ENCODE measurements at places on chromosomes 13 and 19.

DNA sequence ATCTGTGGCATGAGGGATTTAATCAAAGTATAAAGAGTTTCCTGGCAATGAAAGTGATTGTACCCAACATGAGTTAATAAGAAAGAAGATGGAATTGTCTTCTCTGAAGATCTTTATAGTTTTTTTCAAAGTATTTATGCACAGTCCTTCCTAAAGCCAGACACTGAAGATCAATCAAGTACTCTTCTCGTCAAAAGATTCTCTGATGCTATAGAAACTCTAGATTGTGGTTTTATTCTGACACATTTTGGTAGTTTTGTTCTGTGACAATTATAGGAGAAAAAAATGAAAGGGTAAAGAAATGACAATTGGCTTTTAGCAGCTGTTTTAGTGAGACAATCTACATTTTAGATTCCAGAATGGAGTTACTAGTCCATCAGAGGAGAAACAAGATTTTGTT is 10.4 kb upstream of the ENOX1 start:
- no peak for DNase-seq

GRCh38 chr13:21911646-21912298 is 240.9 kb downstream of the FGF9 start:
- DNase-seq = no peak

- DNase-seq = no peak
Observed at GRCh38 chr13:40376867-40377535, 289.4 kb downstream of the FOXO1 start.

DNA sequence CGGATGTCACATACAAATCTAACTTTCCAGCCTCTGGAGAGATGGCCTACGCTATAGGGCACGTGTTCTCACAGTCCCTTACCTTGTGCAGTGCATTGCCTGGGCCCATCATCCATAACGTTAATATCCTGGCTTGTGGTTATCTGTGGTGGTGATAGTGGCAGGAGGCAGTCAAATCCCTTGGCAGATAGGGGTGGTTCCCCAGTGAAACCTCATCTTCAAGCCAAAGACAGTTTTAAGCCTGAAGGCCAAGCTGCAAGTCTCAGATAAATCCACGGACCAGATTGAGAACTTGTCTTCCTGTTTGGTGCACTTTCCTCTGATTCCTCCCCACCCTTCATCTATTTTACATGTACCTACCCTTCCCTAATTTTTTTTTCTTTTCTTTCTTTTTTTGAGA is 4.3 kb upstream of the FBXO17 start:
- DNase-seq = no peak

GRCh38 chr13:109869312-109870237 is 83.2 kb upstream of the IRS2 start:
- DNase-seq = no peak

DNA sequence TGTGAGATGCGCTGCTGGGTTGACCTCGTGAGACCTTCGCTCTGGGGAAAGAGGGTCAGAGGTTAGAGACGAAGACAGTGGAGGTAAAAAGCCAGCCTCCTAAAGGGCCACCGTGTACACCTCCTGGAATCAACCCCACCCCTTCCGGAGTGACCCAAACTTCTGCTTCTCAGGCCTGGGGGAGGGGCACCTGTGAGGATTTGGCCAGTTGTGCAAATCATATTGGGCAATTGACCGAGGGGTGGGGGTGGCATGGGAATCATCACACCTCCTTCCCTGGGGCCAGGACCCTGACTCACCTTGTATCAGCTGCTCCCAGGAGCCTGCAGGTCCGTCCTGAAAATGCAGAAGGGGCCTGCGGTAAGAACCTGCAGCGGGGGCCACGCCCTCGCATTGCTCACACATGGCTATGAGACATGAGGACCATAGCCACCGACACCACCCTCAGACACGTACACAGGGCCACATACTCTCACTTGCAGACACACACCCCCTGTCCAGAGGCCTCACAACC is 2.8 kb downstream of the TNFSF14 start:
- DNase-seq = no peak

DNA sequence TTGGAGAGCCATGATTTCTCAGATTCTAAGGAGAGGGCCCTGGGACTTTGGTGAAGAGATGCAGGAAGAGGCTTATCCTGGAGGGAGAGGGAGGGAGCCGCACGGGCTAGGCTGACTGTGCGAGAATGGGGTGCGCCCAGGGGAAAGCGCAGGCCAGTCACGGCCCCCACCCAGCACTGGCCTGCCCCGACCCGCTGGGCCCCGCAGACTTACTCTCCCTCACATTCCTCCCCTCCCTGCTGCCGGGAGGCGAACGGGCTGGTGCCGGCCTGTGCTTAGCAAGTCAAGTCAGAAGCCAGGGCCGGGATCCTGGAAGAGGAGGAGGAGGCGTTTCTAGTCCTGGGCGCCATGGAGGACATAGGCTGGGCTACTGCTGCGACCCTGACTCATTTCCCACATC is 120.0 kb downstream of the CRYL1 start:
- no peak for DNase-seq

- DNase-seq = no peak
Observed at GRCh38 chr19:3098515-3099346, 4.6 kb downstream of the GNA11 start.

DNA sequence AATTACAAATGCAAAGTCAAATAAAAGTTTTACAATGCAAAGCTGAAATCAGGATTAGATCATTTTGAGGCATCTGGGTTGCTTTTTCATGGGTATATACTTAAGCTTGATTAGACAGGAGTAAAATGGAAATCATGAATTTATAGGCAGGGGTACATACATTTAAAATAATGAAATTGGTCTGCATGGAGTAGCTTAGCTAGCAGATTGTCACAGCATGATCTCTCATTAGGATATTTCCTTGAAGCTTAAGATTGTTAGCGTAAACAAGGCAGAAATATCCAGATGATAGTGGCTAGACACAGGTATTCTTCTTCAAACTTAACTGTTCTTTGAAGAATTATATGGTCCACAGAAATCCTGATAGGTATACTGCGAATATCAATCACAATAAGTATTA is 1627.0 kb upstream of the PCDH20 start:
- DNase-seq = no peak

DNA sequence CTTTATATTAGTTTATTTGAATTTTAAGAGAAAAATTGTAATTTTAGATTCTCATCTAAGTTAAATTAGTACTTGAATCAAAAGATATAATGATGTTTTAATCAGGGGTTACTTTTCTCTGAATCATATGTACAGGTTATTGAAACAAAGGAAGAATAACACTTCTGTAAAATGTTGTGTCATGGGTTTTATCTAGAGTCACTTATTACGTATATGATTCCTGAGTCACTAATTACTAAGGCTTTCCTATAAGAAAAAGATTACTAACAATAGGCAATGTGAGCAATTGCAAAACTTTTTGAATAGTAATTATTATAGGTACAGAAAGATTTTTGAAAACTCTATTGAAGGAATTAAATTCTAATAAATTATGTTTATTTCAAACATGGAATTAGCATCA is 99.2 kb upstream of the KLF5 start:
- DNase-seq = no peak

- peak; percentile 48 for DNase-seq
Observed at GRCh38 chr13:75437582-75438318, 44.2 kb downstream of the TBC1D4 start.

DNA sequence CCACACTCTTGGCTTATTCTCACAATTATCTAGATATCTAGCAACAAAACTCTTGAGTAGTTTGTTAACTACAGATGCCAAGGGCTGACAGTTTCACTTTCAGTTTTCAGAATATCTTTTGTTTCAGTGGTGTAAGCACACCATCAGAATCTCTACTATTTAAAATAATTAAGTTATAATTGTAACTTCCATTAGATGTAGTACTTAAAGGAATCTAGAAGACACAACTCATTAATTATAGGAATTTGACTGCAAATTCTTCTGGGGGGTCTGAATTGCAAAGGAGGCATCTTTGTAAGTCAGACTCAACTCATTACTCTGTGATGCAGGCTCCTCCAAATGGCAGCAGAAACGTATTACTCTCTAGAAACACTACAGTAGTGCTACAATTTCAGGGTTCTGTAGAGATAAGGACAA is 44.9 kb upstream of the USPL1 start:
- peak; percentile 34 for DNase-seq

- no peak for DNase-seq
Observed at GRCh38 chr19:49136771-49137171, 17.4 kb downstream of the PPFIA3 start.

DNA sequence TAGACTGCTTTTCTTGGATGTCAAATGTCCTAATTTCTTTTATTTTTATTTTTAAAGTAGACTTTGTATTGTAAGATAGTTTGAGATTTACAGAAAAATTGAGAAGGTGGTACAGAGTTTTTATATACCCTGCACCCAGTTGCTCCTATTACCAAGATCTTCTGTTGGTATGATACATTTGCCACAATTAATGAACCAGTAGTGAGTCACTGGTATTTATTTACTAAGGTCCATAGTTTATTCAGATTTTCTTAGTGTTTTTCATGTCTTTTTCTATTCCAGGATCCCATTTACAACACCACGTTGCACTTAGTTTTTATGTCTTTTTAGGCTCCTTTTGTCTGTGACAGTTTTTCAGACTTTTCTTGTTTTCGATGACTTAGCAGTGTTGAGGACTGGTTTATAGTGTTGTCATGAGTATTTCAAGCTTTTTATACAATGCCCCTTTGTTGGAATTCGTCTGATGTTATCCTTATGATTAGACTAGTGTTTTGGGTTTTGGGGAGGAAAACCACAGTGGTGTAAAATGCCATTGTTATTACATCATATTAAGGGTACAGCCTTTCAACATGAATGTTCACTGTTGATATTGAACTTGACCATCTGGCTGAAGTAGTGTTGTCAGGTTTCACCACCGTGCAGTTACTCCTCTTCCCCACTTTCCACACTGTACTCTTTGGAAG is 35.9 kb downstream of the COG3 start:
- DNase-seq = no peak

DNA sequence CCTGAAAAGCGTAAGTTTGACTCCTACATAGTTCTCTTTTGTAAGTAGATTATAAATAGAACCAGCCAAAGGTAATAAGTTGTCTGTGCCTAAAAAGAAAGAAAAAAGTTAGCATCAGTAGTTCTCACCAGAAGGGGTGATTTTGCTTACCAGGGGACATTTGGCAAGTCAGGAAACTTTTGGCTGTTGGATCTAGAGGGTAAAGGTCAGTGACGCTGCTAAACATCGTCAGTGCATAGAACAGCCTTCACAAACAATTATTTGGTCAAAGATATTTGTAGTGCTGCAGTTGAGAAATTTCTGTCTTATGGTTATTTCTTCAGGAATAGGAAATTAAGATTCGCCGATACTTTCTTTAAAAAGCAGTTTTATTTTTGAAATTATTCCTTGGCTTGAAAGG is 2.0 kb downstream of the USPL1 start:
- DNase-seq = no peak

DNA sequence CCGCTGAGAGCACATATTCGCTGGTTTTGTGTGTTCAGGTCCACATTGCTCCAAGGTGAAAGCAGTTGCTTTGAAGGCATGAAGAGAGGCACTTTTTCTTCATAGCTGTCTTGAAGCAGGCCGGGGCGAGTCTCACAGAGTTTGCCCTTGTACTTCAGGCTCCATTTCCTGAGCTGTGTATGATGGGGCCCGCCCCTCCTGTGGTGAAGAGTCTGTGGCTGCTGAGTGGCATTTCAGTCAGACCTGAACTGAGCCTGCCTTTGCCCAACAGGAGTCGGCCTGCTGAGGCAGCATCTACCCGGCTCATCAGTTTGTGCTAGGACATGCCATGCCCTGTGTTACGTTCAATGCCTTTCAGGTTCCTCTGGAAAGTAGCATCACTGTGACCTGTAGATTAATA is 44.4 kb upstream of the C1QTNF9 start:
- no peak for DNase-seq

- peak; percentile 99 for DNase-seq
Observed at GRCh38 chr19:35740423-35741202, 1.6 kb downstream of the IGFLR1 start.

- no peak for DNase-seq
Observed at GRCh38 chr13:110024645-110024980, 238.2 kb upstream of the IRS2 start.

DNA sequence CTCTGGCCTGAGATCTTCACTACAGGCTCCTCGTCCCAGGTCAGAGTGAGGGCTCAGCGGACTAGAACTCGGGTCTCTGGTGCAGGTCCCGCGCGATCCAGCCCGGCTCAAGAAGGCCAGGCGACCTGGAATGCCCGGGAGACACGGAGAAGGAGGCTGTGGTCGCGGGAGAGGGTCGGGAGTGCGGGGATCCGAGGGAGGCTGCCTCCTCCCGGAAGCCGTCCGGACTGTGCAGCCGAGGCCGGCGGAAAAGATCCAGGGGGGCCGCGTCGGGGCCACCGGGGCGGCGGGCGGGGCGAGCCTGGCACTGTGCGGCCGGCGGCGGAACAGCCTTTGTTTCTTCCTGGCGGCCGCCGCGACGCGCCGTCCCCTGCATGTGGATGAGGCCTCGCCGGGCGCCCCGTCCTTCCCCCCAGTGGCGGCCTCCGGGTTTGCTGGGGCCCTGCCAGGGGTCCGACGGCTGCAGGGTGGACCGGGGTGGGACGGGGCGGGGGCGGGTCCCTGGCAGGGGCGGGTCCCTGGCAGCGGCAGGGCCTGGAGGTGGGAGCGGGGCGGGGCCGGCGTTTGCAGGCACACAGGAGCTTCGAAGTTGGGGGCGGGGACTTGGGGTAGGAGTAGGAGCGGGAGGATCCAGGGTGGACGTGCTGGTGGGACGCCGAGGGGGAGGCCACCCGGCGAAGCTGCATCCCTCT is 1.0 kb upstream of the SLC7A10 start:
- DNase-seq = peak; percentile 83

- no peak for DNase-seq
Observed at GRCh38 chr19:17706750-17707181, 12.5 kb upstream of the MAP1S start.

GRCh38 chr13:76813891-76814290 is 72.3 kb downstream of the KCTD12 start:
- peak; percentile 74 for DNase-seq

GRCh38 chr19:12974301-12975220 is 5.2 kb downstream of the DAND5 start:
- DNase-seq = no peak

GRCh38 chr13:20773194-20774080 is at the start of gene EEF1AKMT1:
Gene EEF1AKMT1, minus strand, starts transcription at chr13:20773961. Its CDS starts 16,363 bp downstream, at chr13:20757598.
- peak; percentile 97 for DNase-seq
